ENCODE measurements at places on chromosomes 11 and 22. TPM values are rescaled to one million over a fixed set of nuclear protein-coding genes. Genes with fewer than 3 reads are reported as not detected.

FAM76B gene
- total RNA-seq: 22.3 TPM

DNA sequence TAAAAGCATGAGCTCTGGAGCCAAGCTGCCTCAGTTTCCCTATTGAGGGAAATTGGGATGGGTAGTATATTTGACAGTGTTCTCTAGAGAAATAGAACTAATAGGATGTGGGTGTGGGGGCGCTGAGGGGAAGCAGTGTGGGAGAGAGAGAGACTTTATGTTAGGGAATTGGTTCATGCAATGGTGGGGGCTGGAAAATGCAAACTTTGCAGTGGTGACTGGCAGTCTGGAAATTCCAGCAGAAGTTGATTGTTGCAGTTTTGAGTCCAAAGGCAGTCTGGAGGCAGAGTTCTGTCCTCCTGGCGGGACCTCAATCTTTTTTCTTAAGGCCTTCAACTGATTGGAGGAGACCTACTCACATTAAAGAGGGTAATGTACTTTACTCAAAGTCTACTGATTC, 59.4 kb upstream of the SYT13 start:
- DNase-seq: no peak

DNA sequence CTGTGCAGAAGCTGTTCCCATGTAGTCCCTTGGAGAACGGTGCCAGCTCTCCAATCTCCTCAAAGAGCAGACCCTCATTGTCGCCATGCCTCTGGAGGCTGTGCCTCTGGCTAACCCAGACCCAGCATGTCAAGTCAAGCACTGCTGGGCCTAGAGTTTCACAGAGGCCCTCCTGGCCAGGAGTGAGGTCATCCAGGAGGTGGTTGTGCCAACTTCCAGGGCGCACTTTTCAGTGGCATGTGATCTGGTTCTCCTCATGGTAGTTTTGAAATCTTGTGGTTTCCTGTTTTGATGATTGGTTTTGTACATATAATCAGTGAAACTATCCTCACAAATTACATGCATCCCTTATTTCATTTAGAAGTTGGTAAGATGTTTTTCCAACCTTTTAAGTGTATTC, 78.9 kb downstream of the PPFIBP2 start:
- DNase-seq: no peak

CARD16 gene
- total RNA-seq: not detected

CFAP300 gene
- total RNA-seq: 1.5 TPM

DGCR8 gene
- 43.7 TPM for total RNA-seq

GRCh38 chr11:65479184-65480145, 19.4 kb upstream of the MALAT1 start:
- DNase-seq: peak; percentile 66

GRCh38 chr11:65887723-65888162, 528 bp downstream of the FIBP start:
- DNase-seq: no peak

EXPH5 gene
- 11.5 TPM for total RNA-seq

- no peak for DNase-seq
Measured at GRCh38 chr11:126352934-126353801, 2.3 kb upstream of the ST3GAL4 start.

DNA sequence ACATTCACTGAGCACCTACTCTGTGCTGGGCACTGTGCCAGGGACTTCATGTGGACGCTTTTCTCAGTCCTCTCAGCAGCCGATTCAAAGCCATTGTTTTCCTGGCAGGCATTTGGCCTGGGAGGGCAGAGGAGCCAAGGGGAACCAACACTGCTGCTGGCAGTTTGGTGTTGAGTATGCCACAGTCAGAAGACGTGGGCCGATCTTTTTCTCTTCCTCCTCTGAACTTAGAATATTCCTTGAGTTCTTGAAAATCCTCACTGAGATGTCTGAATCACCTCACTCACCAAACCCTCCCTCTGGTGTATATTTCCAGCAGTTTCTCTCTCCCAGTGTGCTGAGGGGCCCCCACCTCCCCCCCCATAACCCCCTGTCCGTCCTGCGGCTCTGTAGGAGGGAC, 114.5 kb upstream of the CRYBB3 start:
- no peak for DNase-seq

GRAMD4 gene
- total RNA-seq: 20.5 TPM

GRCh38 chr11:106378513-106379179, 301.2 kb downstream of the AASDHPPT start:
- DNase-seq: no peak

PDGFB gene
- total RNA-seq: 9.6 TPM

DNA sequence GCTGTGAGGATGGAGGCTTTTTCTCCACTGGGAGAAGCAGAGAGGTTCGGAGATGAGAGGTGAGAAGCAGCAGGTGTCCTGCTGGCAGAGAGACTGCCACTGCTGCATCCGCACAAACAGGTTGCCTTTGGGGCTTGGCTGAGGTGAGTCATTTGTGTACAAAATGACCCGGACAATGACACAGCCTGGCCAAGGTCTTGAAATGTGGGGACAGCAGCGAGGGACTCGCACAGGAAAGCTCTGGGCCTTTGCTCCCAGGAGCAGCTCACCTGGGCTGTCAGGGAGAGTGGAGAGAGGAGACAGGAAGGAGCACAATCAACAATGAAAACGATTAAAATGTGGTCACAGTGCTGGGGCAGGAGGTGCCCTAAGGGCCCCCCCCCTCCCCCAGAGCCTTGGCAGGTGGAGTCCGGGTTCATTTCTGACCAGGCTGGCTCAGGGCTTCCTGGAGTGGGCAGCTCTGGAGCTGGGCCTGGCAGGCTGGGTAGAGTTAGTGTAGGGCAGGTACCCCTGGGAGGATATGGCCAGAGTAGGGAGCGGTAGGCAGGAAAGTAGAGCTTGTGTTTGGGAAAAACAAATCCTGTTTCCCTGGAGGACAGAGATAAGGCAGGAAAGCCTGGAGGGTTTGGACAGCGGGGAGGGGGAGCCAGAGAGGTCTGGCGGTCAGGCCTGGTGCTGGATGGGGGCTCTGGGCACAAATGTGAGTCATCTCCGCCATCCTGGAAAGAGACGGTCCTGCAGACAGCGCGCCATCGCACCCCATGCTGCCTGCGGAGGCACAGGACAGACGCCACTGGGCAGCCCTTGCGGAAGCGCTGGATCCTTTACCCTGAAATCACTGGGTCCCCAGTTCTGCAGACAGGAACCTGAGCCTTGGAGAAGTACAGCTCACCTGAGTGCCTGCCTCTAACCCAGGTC, 37.8 kb upstream of the CELSR1 start:
- no peak for DNase-seq

SLC22A12 gene
- not detected for total RNA-seq

GRCh38 chr11:96215110-96215782, 127.7 kb downstream of the MAML2 start:
- DNase-seq: no peak

DNA sequence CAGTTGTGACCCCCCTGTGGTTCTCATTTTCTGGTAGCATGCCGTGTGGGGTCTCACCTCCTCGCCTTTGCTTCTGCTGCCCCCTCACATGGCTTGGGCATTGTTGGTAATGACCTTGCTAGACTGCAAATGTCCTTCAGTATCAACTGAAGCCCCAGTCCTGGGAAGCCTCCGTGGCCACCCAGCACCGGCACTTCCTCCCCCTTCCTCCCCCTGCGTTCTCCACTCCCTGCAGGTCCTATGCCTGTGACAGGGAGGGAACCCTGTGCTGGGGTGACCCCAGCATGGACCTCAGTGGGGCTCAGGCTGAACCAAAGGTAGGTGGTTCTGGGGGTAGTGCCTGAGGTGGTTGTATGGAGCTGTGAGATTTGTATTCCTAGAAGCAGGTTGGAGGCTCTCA, 5.9 kb downstream of the ST3GAL4 start:
- DNase-seq: no peak

CPT1B gene
- 36.2 TPM for total RNA-seq

DNA sequence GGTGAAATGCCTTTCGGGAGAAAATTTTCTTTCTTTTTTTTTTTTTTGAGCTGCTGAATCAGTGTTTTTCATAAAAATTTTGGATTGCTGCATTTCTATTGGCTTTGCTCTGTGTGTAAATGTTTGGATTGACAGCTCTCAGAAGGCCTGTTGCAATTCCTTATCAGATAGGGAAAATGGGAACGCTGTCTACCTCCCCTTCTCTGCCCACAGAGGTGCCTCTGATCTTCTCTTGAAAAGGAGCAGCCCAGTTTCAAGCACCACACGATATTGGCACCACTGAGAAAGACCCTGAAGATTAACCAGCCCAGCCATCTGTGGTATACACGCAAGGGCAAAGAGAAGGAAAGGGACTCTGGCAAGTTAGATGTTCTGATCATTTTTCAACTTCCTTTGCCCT, 1272.2 kb downstream of the LRRC4C start:
- no peak for DNase-seq

DNA sequence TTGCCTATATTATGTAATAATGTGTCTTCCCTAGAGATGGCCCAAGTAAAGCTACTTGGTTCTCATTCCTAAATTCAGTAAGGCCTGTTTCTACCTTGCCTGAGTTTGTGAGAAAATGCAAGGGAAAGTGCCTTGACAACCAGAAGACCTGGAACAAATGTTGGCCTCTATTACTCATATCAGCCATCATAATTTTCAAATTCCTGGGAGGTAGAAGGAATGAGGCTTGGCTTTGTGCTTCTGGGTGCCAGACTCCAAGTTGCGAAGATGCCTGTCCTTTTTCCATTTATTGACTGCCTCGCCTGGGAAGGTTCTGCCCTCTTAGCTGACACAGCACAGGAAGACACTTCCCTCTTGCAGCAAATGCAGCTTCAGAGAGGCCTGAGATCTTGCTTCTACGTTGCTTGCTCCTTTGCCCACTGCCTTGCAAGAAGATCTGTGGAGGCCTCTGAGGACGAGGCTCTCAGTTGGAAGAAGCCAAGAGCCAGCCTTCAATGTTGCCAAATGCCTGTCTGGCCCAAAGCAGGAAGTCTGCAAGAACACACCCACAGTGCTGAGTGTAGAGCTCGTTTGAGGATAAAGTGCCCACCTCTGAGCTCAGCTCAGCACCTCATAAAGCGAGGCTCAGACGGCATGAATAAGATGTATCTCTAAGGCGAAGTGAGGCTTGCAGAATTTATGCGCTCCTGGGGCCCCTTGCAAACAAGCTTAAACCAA, 120.1 kb downstream of the GALNT18 start:
- no peak for DNase-seq

DNA sequence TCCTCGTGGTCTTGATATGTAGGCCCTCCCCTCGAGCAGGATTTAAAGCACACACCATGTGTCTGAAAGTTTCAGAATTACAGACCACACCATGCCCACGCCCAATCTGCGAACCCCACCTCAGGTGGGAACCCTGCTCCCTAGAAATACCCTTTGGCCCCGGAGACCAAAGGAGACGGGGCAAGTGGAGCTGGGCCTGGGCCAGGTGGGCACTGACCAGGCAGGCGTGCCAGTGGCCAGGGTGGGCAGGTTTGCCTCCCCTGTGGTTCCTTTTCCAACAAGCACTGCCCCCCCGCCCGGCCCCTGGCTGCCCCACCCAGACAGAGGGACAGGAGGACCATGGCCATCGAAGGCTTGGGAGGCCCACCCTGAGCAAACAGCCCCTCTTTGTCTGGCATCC, 400.4 kb downstream of the TBC1D22A start:
- no peak for DNase-seq

- no peak for DNase-seq
Measured at GRCh38 chr11:116500947-116501602, 271.7 kb downstream of the BUD13 start.

GRCh38 chr11:35388061-35388460, 31.3 kb downstream of the SLC1A2 start:
- DNase-seq: no peak

DNA sequence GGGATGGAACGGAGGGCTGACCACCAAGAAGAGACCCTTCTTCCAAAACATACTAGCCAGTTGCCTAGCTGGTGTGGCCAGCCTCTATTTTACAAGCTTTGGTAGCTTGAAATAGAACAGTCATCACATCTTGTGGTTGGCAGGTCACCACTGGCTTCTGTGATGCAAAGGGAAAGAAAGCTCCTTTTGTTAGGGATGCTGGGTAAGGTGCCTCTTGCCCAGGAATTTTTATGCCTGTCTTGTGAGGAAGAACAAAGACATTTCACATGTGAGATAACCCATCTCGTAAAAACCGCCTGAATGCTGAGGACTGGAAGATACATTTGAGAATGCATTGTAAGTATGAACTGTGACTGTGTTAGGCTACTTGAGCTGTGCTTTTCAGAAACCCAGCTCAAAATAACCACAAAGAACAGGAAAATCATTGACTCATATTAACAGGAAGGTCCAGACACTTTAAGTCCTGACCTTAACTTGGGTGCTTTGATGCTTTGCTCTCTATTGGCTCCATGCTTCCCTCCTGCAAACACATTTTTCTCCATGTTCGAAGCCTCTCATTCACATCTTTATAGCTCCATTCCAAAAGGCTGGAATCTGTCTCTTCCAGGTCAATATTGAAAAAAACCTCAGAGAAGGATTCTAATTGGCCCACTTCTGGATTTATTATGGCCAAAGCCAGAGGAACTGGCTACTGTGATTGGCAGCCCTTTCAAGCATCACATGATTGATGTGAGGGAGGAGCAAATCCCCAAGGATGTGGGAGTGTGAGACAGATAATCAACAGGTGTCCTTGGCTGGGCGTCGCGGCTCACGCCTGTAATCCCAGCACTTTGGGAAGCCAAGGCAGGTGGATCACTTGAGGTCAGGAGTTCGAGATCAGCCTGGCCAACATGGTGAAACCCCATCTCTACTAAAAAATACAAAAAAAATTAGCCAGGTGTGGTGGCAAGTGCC, 53.9 kb downstream of the MICAL2 start:
- no peak for DNase-seq

ADM gene
- 94.1 TPM for total RNA-seq

- DNase-seq: no peak
Measured at GRCh38 chr22:21457023-21457787, 10.0 kb upstream of the TMEM191C start.
